ENCODE measurements at places on chromosomes 4 and X.

- DNase-seq: no peak
Measured at GRCh38 chr4:80237992-80238391, 28.5 kb upstream of the FGF5 start.

- no peak for DNase-seq
Measured at GRCh38 chrX:78375894-78376293, 48.5 kb upstream of the CYSLTR1 start.

GRCh38 chrX:9805956-9806355, 19.7 kb downstream of the SHROOM2 start:
- no peak for DNase-seq

DNA sequence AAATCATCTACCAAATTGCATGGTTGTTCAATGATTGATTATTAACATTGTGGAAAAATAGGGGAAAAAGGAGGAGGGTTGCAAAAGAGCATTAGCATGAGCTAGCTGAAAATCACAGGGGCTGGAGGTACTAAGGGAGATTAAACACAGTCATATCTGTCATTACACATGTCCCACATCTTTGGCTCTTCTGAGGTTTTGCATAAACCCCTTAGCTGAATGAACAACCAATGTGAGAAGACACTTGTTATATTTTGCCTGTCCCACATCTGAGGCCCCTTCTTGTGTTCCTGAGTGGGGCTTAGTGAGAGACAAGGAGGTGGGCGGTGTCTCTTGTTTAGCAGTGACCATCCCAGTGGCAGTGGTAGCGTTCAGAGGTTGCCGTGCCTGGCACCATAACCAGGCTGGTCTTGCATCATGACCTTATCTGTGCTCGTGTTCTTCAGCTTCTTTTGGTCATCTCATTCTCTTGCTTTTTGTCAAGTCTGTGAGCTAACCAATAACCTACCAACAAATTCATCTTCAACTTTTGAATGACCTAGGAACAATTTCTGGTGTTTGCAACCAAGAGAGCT, 95.6 kb downstream of the MID1IP1 start:
- no peak for DNase-seq

GRCh38 chrX:33272986-33273385, 61.6 kb upstream of the DMD start:
- no peak for DNase-seq

DNA sequence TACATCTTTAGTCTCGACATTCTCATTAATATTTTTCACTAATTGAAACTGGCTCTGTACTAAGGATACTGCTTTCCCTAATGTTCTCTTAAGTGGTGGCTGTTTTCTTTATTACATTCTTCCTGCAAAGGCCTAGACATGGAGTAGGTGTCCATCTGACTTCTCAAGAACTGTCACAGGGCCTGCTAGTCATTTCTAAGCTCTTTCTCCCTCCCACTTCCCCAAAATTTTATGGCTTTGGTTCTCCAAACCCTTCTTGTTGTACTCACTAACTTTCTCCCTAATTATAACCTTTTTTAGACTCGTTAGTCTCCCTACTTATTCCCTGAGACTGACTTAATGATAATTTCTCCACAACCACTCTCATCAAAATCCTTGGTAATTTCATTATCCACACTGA, 133.3 kb downstream of the SPOCK3 start:
- no peak for DNase-seq

DNA sequence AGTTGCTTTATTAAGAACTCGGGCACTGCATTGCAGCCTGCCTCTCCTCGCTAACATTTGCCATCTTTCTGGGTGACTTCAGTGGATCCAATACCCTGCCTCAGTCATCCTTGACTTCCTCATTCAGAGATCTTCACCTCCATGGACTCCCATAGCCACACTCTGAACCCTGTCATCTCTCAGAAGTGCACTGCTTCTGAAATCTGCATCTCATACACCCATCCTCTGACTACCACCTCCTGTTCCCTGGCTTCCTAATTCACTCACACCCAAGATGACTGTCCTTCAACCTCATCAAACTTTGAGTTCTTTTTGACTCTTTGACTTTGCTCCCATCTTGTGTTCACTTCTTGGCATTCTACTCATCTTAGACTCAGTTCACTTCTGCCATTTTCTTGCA, 25.3 kb upstream of the CYBB start:
- no peak for DNase-seq

DNA sequence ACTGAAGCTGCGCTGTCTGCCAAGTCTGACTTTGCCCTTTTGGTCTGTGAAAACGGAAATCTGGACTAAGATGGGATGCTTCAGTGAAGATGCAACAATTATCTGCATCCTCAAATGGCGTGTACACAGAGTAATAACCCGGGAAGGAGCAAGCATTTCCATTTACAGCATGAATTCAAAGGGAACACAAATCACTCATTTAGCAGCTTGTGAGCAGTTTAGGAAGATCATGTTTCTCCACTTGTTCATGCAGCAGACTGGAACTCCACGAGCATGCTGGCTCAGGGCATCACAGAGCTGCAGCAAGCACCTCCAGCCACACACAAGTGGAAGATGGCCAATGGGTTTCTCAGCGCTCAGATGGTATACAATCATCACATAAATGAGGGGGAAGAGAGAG, 175.5 kb downstream of the NLGN4X start:
- DNase-seq: no peak

DNA sequence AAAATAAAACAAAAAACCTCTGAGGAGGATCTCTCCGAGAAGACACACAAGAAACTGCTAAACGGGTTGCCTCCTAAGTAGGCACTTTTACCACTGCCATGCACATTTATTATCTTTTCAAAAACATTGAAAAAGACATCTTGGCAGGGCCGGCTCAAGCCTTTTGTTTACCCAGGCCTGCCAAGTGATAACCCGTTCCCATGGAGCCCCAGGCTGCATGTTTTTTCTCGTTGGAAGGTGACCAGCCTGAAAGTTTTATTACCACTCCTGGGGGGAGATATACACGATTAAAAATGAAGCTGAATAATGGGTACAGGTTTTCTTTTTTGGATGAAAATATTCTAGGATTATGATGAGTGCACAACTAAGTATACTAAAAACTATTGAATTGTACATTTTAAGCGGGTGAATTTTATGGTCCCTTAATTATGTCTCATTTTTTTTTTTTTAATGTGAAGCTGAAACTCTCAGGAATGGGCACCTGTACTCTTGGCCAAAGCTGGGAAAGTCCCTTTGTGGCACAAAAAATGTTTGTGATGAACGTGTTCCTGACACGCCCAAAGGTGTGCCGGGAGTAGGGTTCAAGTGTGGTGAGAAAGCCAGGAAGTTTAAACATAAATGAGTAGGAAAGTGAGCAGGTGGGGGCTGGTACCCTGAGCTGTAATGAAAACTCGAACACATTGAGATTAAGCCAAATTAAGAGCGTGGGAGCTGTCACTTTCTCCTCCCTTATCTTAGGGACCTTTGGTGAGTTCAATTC, 1.5 kb upstream of the MAP7D2 start:
- no peak for DNase-seq

- DNase-seq: no peak
Measured at GRCh38 chr4:78722320-78722719, 53.8 kb upstream of the BMP2K start.

- DNase-seq: no peak
Measured at GRCh38 chrX:56947699-56948098, 47.6 kb downstream of the SPIN3 start.

DNA sequence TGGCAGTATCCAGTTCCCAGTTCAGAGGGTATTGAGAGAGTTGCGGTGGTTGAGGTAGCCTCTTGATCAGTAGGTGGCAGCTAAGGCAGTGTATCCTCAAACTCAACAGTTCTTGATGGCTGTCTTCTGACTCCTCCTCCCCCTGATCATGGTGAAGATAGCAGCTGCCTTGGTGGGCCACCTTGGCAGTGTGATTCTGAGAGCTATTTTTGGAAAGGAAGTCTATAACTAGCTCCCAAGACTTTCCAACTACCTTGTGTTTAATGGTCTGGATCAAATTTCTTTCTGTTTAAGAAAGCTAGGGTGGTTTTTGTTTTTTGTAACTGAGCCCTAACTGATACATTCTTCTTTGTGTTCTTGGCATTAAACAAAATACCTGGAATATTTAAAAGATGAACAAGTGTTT, 10.5 kb upstream of the TBC1D19 start:
- DNase-seq: no peak

GRCh38 chr4:31545330-31545729, 825.2 kb downstream of the PCDH7 start:
- no peak for DNase-seq

DNA sequence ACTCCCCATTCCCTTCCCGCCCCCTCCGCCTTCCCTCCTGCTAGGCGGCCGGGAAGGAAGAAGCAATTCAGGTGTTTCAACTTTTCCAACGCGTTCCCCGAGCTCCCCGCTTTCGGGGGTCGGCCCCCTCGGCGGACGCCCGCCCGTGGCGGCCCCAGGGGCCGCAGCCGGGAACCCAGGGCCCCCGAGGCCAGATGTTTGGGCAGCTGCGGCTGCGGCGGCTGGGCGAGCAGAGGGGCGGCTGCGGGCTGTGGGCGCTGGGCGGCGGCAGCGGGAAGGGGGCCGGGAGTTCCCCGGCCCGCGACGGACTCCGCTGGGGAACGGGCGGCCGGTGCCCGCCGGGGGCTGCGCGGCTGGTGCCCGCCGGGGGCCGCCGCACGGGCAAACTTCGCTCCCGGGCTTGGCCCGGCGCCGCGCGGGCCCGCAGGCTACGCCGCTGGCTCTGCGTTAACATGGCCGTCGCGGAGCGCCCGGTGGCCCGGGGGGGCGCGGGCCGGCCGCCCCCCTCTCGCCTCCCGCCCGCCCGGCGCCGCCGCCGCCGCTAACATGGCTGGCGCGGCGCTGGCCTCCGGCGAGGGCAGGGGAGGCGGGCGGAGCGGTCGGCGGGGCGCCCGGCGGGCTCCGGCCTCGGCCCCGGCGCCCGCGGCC, 510 bp downstream of the HMGB3 start:
- no peak for DNase-seq

DNA sequence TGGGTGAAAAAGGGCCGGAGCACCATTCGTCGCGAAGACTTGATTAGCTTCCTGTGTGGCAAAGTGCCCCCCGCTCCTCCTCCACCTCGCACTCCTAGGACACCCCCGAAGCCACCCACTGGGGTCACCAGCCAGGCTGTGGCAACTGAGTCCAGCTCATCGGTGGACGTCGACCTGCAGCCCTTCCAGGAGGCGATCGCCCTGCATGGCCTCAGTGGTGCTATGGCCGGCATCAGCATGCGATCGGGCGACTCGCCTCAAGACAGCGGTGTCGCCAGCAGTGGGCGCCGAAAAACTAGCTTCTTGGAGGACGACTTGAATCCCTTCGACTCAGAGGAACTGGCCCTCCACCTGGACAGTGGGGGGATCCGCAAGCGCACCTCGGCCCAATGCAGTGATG, 126.8 kb upstream of the CXorf66 start:
- no peak for DNase-seq

DNA sequence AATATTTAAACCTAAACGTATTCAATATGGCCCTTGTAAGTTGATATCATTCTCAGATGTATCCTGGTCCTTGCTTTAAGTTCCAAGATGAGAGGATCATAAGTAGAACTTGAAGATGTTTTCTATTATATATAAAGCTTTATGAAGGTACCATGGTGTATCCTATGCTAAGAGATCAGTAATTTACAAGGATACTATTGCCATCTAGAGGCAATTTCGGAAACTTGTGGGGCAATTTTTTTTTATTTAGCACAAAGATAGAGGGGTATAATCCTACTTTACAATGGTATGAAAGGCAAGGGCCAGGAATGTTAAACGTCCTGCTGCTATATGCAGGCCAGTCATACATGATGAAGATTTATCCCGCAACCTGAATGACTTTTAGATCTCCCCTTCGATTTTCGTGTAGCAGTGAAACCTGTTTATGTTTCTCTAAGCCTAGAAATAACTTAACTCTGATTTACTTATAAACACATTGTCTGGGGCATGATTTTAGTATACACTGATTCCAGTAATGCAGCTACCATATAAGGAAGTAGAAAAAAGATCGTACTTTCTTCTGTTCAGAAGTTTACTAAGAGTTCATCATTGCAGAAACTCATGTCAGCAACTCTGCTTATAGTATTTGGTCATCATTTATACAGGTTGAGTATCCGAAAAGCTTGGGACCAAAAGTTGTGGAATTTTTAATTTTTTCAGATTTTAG, 2.6 kb downstream of the SLC25A31 start:
- DNase-seq: no peak

DNA sequence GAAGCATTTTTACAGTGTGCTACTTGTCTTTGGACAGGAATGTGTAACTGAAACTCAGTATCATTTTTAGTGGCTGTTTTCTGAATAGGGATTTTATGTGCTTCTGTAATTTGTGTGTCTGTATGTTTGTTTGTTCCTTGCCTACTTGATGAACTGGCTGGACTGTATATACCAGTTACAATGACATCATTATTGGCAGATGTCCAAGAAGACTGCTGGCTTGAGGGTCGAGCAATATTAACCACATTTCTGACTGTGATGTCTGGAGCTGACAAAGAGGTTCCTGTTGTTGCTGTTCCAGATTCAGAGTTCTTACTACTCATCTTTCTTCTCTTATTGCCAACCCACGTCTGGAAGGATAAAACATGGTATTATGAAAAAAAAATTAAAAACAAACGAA, 33.0 kb downstream of the HDX start:
- no peak for DNase-seq

DNA sequence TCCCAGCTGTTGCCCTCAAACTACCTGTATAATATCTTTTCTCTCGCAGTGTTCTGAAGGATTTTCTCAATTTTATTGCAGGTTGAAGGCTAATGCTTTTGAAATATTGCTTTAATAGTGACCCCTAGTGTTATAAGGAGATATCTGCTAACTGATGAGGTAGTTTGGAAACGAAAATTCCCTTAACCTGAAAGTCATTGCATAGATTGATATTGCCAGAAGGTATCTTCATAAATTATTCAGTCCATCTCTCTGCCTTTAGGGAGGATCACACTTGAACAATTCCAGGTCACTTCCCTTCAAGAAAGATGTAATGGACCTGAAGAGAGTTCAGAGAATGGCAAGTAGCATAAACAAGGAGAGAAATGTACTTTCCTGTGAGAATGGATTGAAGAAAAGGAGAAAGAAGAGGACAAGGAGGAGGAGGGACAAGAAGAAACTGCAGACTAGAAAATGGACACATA, 44.1 kb downstream of the TIGD4 start:
- no peak for DNase-seq

DNA sequence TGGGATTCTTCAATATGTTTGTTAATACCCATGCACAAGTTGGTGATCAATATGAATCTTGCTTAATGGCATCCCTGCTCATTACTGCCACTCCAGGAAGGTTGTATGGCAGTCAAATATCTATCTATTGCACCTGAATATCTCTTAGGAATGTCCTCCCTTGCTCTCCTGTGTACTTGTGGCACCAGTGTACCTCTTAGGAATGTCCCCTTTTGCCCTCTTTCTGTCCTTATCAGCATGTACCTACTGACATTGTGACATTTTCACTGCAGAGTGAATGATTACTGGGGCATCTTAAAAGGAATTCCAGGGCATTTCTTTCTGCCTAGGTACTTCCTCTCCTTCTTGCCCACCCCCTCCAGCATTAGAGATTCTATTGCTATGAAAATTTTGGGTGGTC, 163.8 kb upstream of the CENPE start:
- no peak for DNase-seq

GRCh38 chr4:18480928-18481327, 459.4 kb upstream of the LCORL start:
- DNase-seq: no peak
